Left ventricle myocardium superior (tissue), 1 donor: ENCODE measurements at places on chromosomes 2 and 18. TPM values are rescaled to one million over a fixed set of nuclear protein-coding genes. Genes with fewer than 3 reads are reported as not detected.

The DHRS9 gene
- total RNA-seq = 0.74 TPM

GRCh38 chr2:120825370-120826259, 89.9 kb downstream of the GLI2 start:
- DNase-seq = peak; percentile 87

GRCh38 chr18:12304351-12305210, 3.5 kb upstream of the TUBB6 start:
- DNase-seq = no peak

The NGEF gene
- not detected for total RNA-seq

GRCh38 chr18:46321955-46322354, 217.8 kb downstream of the HAUS1 start:
- no peak for DNase-seq

GRCh38 chr2:218773881-218774280, 8.1 kb upstream of the CYP27A1 start:
- no peak for DNase-seq

GRCh38 chr18:48943736-48944527, 6.8 kb downstream of the SMAD7 start:
- DNase-seq = no peak

DNA sequence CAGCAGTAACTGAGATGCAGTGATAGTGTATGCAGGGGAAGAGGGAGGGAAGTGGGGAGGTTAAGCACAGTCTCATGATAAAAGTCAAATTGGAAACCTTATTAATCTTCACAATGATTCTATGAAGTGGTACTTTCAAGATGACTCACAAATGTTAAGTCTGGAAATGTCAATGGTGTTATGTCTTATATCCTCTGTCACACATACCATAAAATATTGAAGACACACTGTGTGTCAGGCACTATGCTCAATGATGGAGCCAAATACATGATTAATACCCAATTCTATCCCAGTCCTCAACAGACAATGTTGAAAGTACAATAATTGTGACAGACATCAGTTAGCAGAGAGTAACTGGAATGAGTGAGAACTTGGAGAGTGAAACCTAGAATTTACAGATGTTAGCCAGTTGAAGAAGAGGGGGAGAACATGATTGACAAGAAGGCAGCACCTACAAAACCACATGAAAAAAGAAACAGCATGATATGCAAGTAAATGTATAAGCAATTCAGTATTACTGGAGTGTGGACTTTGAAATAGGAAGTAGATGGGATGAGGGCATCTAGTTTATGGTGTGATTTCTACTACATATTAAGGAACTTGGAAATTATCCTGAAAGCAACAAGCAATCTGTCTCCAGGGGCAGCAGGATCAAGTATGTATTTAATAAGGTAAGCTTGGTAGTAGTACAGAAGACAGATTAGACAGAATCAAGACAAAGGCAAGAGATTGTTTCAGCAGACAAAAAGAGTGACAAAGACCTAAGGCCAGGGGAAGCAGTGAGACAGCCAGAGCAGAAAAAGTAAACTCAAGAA, 107.6 kb downstream of the STRN start:
- no peak for DNase-seq

The DTNA gene
- 140 TPM for total RNA-seq

DNA sequence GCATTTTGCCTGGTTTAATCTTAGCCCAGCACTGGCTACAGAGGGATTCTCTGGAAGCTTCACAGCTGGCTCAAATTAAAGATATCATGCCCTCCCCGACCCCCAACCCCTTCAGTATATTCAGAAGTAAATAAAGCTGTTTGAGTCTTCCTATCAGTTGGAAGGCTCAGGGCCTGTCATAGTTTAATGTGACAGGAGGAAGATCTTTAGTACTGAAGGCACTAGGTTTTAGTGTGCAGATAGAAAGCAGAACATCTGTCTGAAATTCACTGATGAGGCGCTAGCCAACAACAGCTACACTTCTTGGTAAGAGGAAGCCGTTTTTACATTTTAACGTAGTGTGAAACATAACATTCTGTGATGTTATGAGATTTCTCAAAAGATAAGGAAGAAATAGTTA, 969.1 kb upstream of the CDH2 start:
- DNase-seq = no peak

DNA sequence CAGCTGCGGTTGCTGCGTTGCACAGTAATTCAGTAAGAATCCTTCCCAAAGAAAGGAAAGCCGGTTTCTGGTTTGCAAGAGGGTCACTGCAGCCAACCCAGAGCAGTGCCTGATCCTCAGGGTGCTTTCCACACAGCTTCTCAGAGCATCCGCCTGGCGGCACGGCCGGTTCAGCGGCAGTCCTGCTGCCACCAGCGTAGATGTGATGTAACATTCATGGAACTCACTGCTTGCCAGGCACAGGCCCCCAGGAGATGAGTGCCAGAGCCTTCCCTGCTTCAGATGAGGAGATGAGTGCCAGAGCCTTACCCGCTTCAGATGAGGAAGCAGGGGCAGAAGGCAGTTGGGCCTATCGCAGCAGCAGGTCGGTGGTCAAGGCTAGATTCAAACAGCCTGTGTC, 230.2 kb downstream of the GBX2 start:
- no peak for DNase-seq

The CD8B2 gene
- not detected for total RNA-seq

The TRIM43 gene
- total RNA-seq = not detected
